ENCODE measurements at places on chromosomes 1 and 21.
A peak's percentile ranks its signal among the peaks of the same experiment; 100 is the strongest.

DNA sequence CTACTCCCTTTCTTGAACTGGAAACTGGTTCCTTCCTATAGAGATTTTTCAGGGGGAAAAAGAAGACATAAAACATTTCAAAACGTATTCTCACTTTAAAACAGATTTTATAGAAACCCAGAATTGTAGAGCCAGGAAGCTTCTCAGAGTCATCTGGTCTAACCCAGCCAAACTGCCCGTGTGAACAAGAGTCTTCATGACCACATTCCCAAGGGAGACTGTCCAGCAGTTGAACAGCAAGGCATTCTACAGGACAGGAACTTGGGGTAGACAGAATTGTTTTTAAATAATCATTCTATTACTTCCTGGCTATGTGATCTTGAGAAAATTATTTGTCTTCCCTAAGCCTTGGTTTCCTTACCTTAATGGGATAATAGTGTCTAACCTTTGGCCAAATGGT lies 163.5 kb upstream of the IVNS1ABP start:
- no peak for DNase-seq

- DNase-seq, result no peak
These were observed 36.7 kb downstream of the PAPPA2 start for GRCh38 chr1:176499671-176500070.

DNA sequence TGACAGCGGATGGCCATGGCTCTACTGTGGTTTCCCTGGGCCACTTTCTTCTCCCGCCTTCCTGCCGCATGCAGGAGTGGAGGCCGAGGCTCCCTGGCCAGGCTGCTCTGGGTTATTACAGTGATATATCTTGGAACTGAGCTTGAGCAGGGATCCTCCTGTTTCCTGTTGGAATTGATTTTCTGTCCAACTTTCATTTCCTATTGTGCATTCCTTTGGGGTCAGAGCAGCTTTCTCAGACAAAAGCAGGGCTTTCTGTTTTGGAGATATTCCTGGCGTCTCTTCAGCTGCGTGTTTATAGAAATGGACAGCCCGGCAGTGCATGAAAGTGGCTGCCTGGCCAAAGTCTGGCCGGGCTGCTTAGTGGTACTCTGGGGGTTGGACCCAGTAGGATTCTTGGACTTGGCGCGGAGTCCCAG lies 146.4 kb downstream of the KIF26B start:
- no peak for DNase-seq

DNA sequence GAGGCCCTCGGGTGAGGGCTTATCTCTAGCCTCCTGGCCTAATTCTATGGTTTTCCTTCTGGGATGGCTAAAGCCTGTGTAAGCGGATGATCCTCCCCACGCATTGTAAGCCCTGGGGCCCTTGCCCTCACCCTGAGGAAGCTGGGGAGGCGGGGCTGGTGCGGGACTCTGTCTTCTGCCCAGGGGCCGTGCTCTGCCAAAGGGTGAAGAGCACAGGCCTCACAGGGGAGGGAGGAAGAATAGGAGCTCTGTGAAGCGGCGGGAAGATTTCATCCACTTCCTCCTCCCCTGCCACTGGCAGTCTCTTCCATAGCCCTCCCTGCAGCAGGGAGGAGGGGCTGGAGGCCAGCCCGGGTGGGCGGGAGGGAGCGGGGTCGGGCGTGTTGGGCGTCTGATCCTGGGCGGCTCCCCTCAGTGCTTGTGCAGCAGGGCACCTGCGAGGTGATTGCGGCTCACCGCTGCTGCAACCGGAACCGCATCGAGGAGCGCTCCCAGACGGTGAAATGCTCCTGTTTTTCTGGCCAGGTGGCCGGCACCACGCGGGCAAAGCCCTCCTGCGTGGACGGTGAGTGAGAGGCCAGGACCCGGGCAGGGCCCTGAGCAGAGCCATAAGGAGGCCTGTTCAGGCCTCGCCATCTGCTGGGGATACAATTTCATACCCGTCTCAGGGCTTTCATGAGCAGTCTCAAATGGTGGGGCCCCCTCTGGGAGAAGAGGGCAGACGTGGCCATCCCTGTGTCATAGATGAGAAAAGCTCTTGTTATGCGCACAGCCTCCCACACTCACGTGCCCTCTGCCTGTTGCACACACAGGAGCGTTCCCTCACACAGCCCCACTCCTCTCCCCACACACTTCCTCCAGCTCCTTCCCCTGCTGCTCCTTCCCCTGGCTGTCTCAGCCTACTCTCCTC lies 7.7 kb upstream of the PPM1J start:
- DNase-seq, result no peak

- DNase-seq, result no peak
These were observed 6.7 kb downstream of the LSS start for GRCh38 chr21:46221664-46222435.

- DNase-seq, result no peak
These were observed 104.3 kb upstream of the CD34 start for GRCh38 chr1:208015255-208015654.

- no peak for DNase-seq
These were observed 56.2 kb downstream of the BTBD8 start for GRCh38 chr1:92136341-92136740.

DNA sequence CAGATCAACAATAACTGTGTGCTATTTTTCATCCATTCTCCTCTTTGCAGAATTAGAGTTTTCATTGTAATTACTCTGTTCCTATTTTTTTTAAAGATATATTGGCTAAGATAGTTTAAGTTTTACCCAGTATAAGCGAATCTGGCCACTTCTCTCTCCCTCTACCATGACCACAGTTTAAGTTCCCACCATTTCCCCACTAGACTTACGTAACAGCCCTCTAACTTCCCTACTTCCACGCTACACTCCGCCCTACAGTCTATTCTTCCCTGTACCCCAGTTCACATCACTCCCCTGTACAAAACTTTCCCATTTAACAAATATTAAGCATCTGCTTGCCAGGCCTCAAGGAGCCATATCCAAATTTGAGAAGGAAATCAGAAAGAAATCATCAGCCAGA lies 16.5 kb downstream of the CTSK start:
- no peak for DNase-seq

DNA sequence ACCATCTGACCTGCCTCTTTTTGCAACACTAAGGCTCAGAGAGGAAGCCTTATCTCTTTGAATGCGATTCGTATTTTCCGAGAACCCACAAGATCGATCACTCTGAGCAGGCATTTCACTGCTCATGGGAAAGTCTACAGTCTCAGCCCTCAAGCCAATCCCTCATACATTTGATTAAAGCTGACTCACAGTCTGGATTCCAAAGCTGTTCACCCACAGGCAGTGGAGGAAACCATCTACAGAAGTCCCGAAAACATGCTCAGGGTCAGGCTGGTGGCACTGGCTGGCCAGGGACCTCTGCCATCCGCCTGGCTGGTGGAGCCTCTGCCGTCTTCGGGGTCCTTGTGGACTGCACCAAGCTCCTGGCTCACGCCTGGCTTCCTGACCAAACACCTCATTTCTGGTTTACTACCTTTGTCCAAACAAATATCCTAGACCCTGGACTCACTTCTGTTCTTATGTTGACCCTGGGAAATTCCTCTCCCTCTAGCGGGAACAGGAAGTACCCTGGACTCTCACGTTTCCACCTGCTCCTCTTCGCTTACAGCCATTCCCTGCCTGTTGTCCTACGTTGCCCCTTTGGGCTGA lies 650.0 kb downstream of the SMYD3 start:
- DNase-seq, result no peak

GRCh38 chr1:204348242-204348641 lies 11.5 kb downstream of the PLEKHA6 start:
- no peak for DNase-seq

DNA sequence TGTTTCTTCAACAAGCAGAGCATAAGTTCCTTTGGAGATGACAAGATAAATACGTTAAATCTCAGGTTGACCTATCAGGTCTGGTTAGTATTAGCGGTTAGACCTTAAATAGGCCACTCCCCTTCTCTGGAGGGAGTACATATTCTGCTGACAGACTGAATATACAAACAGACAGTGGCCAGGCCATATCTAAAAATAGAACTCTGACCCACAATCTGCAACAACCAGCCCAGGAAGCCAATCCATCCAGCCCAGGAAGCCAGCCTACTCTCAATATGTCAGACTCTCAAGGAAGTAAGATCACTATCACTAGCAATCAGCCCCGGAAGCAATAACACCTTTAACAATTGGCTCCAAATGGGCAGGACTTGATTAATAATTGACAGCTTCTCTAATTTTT lies 6.7 kb downstream of the IL20 start:
- DNase-seq, result no peak

- DNase-seq, result no peak
These were observed 53.8 kb downstream of the PTGS2 start for GRCh38 chr1:186626356-186626932.

DNA sequence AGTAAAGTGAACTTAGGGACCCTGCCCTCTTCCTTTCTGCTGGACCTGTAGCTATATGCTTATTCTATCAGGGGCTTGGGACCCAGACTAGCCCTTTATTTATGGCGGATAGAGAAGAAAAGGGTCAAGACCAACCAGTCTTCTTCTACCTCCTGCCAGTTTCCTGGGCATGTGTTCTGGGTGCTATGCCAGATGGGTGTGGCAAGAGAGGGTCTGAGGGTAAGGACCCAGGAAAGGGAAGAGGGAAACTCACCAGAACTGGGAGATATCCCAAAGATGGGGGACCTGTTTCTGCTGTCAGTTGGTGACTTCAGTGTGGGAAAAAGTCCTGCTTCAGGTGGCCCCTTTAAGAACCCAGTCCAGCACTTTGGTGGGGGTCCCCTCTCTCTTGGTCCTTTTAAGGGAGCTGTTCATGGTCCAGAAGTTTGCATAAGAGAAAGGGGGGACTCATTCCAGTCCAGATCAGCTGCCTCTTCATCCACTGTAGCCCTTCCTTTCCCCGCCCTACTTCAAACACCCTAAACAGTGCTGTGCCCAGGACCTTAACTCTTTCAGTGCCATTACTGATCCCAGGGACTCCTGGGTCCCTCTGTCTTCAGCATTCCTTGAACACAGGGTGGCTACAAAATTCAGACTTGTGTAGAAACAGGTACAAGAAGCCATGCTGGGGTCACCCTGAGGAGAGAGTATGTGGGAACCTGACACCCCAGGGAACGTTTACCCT lies 18.4 kb downstream of the SSR2 start:
- DNase-seq, result no peak

GRCh38 chr1:82399093-82399492 lies 598.4 kb downstream of the ADGRL2 start:
- no peak for DNase-seq

- no peak for DNase-seq
These were observed 700.4 kb upstream of the RGS18 start for GRCh38 chr1:191457889-191458288.

DNA sequence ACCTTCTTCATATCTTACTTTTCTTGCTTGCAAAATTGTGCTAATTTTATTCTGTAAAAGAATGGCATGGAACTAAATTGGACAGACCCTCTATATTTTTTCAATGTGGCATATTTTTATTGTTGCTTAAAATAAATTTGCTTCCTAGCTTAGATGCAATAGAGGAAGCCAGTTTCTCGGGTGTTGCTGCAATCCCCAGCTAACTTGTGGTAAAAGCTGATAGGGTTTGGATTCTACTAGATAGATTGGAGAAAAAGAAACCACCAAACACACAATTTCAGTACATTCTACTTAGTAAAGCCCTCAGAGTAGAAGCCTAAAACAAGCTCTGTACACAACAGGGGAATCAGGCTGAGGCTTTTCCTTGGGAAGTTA lies 49.5 kb upstream of the GCLM start:
- DNase-seq, result no peak

DNA sequence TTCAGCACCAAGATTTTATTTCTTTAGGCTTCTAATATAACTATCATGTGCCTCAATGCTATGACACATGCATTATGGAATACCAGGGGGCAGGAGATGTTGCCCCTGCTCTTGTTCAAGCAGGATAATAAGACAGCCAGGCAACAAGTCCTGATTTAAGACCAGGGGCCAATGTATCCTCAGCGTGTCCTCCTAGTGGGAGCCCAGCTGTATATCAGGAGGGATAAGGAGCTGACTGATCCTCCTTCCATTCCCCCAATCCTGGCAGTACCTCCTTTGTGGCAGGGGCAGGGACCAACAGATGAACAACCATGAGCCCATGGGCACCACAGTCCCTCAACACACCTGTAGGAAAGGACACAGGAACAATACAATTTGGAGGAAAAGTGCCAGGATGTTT lies 29.3 kb downstream of the SORT1 start:
- no peak for DNase-seq

DNA sequence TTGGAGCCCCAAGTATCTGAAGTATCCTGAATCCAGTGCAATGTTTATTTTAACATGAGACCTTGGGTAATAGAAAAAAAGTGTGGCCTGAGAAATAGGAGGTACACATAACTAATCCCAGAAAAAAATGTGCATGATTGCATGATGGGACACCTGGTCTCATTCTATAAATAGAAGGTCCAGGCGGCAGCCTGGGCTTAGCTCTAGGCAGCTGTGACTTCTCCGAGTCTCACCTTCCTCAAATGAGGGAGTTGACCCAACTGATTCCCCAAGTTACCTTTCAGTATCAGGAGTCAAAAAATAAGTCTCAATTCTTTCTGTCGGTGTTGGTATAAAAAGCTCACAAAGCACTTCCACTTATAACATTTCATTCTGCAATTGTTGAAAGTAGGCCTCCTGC lies 65.9 kb upstream of the CCDC190 start:
- DNase-seq, result no peak

DNA sequence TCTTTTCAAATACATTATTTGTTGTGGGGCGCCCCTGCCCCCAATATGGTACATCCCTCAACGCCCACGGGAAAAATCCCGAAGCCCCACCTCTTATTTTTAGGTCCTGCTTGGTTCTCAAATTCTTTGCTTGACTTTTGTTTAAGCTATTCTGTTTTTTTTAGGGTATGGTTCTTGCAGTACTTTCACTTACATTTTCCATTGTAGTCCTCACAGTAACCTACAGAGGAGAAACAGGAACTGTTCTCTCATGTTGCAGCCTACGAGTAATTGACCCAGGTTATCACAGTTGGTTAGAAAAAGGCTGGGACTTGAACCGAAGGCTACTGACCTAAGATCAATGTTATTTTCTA lies 697 bp upstream of the C21orf91 start:
- DNase-seq, result no peak

DNA sequence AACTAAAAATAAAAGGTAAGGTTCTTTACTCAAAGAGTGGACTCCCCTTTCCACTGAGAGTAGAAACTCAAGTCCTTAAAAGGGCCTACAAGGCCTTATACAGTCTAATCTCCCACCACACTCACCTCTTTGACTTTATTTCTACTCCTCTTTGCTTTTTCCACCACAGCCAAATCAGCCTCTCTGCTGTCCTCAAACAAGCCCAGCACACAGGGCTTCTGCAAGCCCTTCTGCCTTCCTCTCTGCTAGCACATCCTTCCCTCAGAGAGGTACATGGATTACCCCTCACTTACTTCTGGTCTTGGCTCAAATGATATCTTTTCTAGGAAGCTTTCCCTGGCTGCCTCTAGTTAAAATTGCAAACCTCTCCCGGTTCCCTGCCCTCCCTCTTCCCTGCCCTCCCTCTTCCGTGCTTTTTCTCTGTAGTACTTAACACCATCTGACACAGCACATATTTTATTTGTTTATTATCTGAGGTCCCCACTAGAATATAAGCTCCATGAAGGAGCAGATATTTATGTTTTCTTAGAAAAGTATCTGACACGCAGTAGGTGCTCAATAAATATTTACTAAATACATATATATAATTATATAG lies 1.7 kb downstream of the LYST start:
- DNase-seq, result no peak

GRCh38 chr21:42406201-42406621 lies 2.5 kb downstream of the UBASH3A start:
- peak; percentile 60 for DNase-seq

Data from stimulated activated CD8-positive, alpha-beta memory T cell treated with anti-CD3 and anti-CD28 coated beads, Interleukin-15, amount 100 ng/mL, for 48 hours (primary cell).